PC-3 (cell line): ENCODE measurements at places on chromosomes 7 and 10.

GRCh38 chr7:26477381-26477990 lies 185.8 kb downstream of the SNX10 start:
- no peak for DNase-seq

GRCh38 chr10:60822809-60823208 lies 44.5 kb downstream of the CDK1 start:
- DNase-seq, result no peak

- DNase-seq, result no peak
Measured at GRCh38 chr7:98212532-98213041, 1.3 kb downstream of the BHLHA15 start.

DNA sequence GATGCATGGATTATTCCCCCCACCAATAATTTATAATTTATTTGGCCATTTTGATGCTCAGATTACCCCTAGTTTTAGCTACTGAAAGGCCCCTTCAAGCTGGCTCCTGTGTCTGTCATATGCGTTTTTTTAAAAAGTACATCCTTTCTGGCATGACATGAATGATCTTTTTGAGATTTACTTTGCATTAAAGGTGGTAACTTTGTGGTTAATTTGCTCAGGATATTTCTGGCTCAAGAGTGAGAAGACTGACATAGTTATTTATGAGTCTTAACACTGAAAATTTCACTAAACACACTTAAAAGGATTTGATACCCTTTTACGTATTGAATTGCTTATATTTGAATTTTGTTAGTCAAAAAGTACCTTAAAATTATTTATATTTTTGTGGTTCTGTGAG lies 5.4 kb downstream of the SMC3 start:
- DNase-seq, result no peak

GRCh38 chr7:142301923-142302550 lies 44.2 kb upstream of the PRSS58 start:
- DNase-seq, result peak; percentile 31
